Neural progenitor cell (in vitro differentiated cells): ENCODE measurements at places on chromosomes 2 and 18. TPM values are rescaled to one million over a fixed set of nuclear protein-coding genes. Genes with fewer than 3 reads are reported as not detected.

DNA sequence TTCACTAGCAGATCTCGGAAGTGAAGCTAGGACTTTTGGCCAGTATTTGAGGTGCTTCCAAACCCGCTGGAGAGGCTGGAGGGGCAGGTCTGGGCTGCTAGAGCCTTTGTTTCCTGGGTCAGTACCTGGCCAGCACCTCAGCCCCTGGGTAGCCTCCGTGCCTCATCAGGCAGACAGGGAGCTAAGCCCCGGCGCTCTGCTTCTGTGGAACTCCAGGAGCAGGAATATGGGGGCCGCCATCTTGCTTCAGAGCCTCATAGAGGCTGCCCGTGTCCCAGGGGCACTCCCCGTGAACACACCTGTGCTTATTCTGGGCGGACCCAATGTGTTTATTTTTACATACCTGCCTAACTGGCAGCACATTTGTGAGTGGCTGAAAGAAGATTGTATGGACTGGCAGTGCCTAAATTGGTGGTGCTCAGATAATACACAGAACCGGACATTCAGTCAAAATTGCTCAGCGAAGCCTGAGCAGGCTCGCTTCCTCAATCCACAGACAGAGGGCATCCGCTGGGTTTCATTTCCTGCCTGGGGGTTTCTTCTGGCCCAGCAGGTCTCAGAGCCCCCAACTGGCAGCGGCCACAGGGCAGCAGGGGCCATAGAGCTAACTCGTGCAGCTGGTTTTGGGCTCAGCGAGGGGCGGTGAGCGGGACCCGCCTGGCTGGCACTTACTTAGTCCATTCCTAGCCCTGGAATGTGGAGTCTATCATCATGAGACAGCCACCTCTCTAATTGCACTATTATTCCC is 176.8 kb upstream of the ALKAL2 start:
- no peak overlapping the region for H3K4me3 ChIP-seq
- no peak for DNase-seq
- no peak overlapping the region for H3K27ac ChIP-seq
- H3K27me3 ChIP-seq = peaks cover 39% of the 10 kb centered on the region
- H3K36me3 ChIP-seq = no peaks in the 10 kb centered on the region

DNA sequence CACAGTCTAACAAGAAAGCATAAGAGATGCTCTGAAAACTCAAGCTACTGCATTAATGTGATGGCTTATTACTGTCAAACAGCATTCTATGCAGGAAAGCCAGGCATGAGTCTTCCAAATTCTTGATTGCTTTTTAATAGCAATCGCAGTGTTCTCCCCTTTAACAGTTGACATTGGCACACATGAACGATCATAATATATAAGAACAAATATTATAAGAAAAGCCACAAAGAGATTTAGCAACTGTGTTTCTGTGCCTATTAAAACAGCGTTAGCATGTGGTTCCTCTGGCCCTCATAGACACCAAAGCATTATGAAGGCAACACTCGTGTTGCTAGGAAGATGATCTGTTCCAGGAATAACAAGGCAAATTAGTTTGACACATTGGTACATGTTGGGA is 245.0 kb downstream of the ACKR3 start:
- no peak for DNase-seq
- no peaks in the 10 kb centered on the region for H3K4me1 ChIP-seq
- H3K27me3 ChIP-seq = no peaks in the 10 kb centered on the region
- no peak overlapping the region for H3K4me3 ChIP-seq

GRCh38 chr2:101858910-101859309 is 132.8 kb upstream of the IL1R2 start:
- no peak overlapping the region for H3K4me3 ChIP-seq
- peaks cover 14% of the 10 kb centered on the region for H3K36me3 ChIP-seq
- H3K4me1 ChIP-seq = no peaks in the 10 kb centered on the region
- H3K27ac ChIP-seq = no peak overlapping the region

DNA sequence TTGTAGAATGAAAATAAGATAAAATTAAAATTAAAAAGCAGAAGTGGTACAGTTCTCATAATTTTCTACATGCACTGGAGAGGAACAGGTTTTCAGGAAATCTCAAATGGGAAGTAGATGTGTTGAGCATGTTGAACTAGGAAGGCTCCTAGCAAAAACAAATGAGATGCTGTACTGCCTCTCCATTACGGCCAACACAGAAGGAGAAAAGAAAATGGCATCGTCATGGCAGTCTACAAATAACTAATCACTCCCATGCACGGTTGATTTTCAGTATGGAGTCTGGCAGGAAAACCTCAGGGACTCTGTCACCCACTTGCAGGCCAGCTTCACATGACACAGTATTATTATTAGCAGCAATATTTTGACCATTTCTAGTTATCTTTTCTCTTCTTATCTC is 278.7 kb downstream of the NRXN1 start:
- no peaks in the 10 kb centered on the region for H3K36me3 ChIP-seq
- H3K4me1 ChIP-seq = peaks cover 23% of the 10 kb centered on the region
- no peak overlapping the region for H3K4me3 ChIP-seq
- H3K27ac ChIP-seq = no peak overlapping the region
- H3K27me3 ChIP-seq = no peaks in the 10 kb centered on the region

DNA sequence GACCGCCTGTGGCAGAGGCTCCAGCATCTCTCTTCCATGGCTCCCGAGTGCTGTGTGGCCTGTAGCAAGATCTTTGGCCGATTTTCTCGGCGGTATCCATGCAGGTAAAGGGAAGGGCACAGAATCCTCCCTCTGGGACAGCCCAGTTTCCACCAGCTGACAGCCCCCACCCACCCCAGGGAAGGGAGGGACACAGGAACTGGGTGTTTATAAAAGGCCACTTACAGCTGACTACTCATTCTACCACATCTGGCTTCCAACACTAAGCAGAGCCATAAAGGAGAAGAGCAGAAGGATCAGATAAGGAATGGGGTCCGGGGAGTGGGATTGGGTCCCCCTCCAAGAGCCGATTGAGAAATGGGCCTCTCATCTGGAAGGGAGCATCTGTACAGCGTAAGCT is 20.2 kb downstream of the RUFY4 start:
- no peak for DNase-seq
- no peaks in the 10 kb centered on the region for H3K4me1 ChIP-seq
- H3K36me3 ChIP-seq = no peaks in the 10 kb centered on the region
- H3K4me3 ChIP-seq = no peak overlapping the region
- H3K27ac ChIP-seq = no peak overlapping the region

DNA sequence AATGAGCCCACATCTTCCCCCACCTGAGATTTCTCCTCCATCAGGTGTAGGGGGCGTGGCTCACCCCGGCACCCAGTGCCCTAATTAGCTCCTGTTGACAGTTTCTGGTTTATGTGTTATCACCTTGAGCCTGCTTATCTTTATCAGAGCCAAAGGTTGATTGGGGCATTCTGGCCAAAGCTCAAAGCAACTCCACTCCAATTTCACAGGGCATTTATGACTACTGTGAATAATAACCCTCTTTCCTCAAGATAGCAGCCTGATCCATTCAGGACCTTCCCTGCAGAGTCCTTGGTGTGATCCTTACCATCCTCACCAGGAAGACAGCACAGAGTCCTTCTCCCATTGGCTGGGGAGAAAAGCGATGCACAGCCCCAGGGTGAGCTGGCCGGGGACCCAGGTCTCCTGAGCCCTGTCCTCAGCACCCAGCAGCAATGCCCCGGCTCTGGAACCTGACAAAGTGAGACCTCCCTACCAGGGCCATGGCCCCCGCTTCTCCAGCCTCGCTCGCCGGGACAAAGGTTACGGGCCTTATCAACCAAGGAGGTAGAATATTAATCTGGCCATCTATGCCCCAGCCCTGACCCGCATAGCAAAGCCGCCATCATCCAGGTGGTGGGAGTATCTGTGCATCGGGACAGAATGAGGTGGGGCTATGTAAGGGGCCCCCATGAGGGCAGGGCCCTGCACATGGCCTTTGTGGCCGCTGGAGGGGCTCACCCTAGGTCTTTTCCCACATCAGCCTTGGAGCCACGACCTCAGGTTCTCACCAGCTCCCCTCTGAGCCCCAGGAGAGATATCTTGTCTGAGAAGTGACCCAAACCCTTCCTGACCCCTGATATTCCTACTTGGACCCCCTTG is 64.5 kb downstream of the ZFP36L2 start:
- no peak overlapping the region for H3K27ac ChIP-seq
- H3K4me3 ChIP-seq = no peak overlapping the region
- H3K4me1 ChIP-seq = peaks cover 14% of the 10 kb centered on the region
- DNase-seq = no peak
- no peaks in the 10 kb centered on the region for H3K36me3 ChIP-seq
- no peaks in the 10 kb centered on the region for H3K27me3 ChIP-seq

DNA sequence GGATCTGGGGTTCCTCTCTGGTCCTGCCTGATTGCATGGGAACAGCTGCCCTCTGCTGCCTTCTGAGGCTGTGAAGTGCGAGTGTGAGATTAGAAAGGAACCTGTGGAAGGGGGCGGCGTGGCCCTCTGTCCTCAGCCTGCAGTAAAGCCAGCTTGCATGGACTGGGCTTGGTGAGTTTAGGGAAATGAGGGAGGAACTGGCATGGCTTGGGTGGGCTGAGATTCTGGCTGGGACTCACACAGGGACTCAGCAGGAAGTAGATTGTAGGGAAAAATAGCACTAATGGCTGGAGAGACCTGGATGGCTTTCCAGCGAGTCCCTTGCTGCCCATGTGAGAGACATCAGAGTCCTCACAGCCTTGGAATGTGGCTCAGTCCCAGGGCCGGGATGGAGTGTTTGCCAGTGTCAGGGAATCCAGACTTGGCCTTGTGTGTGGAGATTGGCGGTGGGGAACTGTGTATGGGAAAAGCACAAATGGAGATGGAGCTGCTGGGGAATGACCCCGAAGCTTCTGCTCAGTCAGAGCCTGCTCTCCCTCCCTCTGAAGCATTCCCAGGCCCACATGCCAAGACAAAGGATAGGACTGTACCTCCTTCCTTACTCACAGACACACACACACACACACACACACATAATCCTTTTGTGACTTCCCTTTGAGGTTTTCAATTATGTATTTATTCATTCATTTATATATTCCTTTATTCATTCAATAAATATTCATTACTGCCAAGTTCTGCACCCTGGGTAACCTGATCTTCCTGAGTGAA is 115.4 kb downstream of the ACAA2 start:
- no peak overlapping the region for H3K4me3 ChIP-seq
- H3K4me1 ChIP-seq = peaks cover 2% of the 10 kb centered on the region
- DNase-seq = peak; percentile 30
- H3K27ac ChIP-seq = no peak overlapping the region
- no peaks in the 10 kb centered on the region for H3K36me3 ChIP-seq

DNA sequence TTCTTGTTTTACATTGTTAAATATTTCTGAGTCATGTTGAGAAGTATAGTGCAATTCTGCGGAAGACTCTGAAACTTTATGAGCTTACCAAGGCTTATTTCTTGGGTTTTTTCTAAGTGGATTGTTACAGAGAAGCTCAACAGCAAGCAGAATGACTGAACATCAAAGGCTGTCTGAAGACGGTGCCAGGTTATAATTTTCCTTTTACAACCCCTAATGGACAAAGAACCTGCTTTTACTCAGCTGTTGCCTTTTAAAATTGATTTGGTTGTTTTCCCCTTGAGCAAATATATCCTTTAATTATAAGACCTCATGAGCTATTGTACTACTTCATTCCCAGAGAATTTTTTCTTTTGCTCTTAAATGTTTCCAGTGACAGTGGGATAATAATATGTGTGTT is 41.6 kb downstream of the LAMA3 start:
- no peaks in the 10 kb centered on the region for H3K4me1 ChIP-seq
- H3K27me3 ChIP-seq = no peaks in the 10 kb centered on the region
- DNase-seq = no peak
- H3K27ac ChIP-seq = no peak overlapping the region
- H3K36me3 ChIP-seq = no peaks in the 10 kb centered on the region
- no peak overlapping the region for H3K4me3 ChIP-seq

DNA sequence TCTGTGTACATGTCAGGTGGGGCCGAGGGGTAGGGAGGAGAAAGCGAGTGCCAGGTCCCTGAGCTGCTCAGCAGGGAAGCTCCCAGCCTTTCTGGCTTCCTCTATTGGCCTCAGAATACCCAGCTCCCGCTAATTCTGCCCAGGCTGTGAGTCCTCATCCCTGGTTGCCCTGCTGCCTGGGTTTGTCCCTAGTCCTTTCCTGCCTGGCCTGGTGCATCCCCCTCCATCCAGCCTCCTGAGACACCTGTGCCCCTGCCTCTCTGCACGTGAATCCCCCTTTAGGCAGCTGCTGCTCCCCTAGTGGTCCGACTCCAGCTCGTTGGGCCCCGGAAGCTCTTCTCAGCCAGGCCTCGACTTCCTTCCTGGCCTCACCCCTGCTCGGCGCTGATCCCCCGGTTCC is 54.6 kb downstream of the INHBB start:
- no peak overlapping the region for H3K4me3 ChIP-seq
- H3K27me3 ChIP-seq = no peaks in the 10 kb centered on the region
- H3K27ac ChIP-seq = no peak overlapping the region
- DNase-seq = no peak

GRCh38 chr2:75238670-75239330 is 39.5 kb upstream of the TACR1 start:
- no peaks in the 10 kb centered on the region for H3K27me3 ChIP-seq
- DNase-seq = no peak
- H3K4me3 ChIP-seq = no peak overlapping the region

GRCh38 chr2:172288603-172289002 is 138.8 kb upstream of the ITGA6 start:
- peaks cover 36% of the 10 kb centered on the region for H3K4me1 ChIP-seq
- no peaks in the 10 kb centered on the region for H3K27me3 ChIP-seq
- H3K27ac ChIP-seq = no peak overlapping the region
- no peaks in the 10 kb centered on the region for H3K36me3 ChIP-seq
- H3K4me3 ChIP-seq = no peak overlapping the region

DNA sequence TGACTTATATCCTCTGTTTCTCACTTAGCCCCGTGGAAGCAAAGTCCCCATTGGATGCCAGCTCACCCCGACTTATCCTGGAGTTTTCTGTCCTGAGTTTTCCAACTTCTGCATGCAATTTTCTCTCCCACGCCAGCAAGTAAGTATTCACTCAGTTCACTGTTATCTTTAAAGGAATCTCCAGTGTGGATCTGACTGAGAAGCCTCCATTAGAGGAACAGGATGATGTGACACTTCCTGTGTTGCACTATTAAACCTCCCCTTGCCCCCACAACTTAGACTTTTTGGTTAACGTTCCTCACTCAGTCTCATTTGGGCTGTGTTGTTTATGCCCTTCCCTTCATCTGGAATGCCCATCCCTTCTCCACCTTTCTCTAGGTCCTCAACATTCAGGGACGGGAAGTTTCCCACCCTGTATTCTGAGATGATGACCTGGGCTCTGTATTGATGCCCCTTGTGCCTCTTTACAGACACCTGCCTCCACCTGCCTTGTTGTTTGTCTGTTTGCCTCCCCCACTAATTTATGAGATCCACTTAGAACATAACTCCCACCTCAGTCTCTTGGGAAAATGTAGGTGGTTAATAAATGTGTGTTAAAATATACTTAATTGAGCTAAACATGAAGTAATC is 536.1 kb upstream of the RAB6C start:
- no peaks in the 10 kb centered on the region for H3K4me1 ChIP-seq
- H3K27me3 ChIP-seq = no peaks in the 10 kb centered on the region

Gene REV1
- total RNA-seq = 42.3 and 51.9 TPM in 2 replicates

Gene PTH2R
- not detected in 2 replicates for total RNA-seq

Gene HOXD1
- not detected in 2 replicates for total RNA-seq
